Stimulated activated CD8-positive, alpha-beta memory T cell treated with anti-CD3 and anti-CD28 coated beads, Interleukin-2, amount 100 ng/mL, for 48 hours (primary cell): ENCODE measurements at places on chromosomes 6 and 20.

GRCh38 chr6:85506441-85507093 lies 56.7 kb downstream of the NT5E start:
- DNase-seq, result no peak

GRCh38 chr6:52538252-52538900 lies 38.5 kb downstream of the TRAM2 start:
- DNase-seq, result no peak

- DNase-seq, result no peak
These were observed 66.5 kb downstream of the NOX3 start for GRCh38 chr6:155389130-155389529.

GRCh38 chr6:38445925-38446324 lies 193.8 kb downstream of the BTBD9 start:
- DNase-seq, result no peak

DNA sequence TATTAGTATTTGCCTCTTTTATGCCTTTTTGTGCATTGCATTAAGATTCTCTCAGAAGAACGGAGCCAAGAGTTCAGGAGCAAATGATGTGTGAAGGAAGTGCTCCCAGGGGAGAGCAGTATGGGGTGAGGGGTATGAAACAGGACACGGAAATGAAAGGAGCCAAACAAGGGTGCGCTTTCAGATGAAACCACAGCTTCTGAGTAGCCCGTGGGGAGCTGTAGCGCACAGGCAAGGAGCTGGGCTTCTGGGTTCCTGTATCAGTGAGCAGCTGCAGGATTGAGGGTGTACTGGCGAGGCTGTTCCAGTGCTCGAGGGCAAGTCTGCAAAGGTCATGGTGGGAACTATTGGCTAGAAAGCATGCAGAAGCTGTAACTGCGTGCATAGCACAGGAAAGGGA lies 25.4 kb downstream of the ANKEF1 start:
- no peak for DNase-seq

DNA sequence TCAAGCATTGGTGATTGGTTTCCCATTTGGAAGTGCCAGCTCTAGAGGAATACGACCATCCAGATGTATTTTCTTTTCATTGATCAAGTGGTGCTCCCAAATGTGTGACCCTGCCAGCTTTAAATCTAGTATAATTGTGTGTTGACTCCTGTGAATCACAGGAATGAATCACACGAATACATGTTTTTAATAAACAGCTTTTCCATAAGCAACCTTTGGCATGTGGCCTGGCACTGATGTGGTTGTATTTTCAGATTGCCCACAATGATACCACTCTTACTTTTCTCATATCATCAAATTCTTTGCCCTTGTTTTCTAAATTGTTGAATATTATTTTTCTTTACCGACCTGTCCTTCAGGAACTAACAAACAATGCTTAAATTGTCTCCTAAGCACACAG lies 367 bp downstream of the GSTA3 start:
- DNase-seq, result no peak

DNA sequence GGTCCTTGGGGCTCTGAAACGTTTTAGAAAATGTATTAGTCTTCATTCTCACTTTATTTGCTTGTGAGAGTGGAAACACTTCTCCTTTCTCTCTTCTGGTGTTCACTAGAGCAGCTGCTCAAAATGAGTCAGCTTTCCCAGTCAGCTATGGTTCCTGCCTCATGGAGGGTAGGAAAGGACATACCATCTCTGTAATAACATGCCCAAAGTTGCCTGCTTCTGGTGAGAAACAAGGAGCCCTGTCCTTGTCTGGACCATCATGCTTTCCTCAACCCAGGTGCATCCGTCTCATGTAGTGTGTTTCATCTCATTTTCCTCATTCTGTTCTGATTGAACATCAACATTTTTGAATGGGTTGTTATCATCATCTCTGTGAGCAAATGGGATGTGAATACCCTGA lies 17.1 kb upstream of the TINAG start:
- no peak for DNase-seq

DNA sequence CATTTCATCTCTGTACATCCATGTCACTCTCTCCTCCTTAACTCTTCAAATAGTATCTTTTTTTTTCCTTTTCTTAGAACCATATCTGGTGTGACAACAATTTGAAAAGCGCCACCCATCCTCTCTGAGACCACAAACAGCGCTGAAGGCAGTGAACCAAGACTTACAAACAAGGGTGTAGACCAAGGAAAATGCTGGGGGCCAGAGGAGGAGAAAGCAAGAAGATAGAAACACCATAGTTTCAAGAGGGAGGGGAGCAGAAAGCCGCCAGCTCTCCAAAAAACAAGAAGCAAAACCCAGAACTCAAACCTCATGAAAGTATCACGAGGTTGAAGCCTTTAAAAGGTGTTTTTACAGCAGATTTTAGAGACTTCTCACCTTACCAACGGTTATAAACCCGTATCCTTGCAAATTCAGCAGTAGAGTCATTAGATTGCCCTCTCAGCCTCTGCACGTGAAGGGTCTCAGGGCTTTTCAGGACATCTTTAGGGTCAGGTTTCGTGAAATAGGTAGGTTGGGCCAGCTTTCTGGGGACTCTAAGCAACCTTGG lies 13.3 kb upstream of the RIPOR2 start:
- DNase-seq, result no peak

GRCh38 chr6:154962753-154963152 lies 32.4 kb upstream of the TIAM2 start:
- DNase-seq, result no peak

- DNase-seq, result no peak
These were observed 378.7 kb upstream of the HSF2 start for GRCh38 chr6:122020588-122021264.

DNA sequence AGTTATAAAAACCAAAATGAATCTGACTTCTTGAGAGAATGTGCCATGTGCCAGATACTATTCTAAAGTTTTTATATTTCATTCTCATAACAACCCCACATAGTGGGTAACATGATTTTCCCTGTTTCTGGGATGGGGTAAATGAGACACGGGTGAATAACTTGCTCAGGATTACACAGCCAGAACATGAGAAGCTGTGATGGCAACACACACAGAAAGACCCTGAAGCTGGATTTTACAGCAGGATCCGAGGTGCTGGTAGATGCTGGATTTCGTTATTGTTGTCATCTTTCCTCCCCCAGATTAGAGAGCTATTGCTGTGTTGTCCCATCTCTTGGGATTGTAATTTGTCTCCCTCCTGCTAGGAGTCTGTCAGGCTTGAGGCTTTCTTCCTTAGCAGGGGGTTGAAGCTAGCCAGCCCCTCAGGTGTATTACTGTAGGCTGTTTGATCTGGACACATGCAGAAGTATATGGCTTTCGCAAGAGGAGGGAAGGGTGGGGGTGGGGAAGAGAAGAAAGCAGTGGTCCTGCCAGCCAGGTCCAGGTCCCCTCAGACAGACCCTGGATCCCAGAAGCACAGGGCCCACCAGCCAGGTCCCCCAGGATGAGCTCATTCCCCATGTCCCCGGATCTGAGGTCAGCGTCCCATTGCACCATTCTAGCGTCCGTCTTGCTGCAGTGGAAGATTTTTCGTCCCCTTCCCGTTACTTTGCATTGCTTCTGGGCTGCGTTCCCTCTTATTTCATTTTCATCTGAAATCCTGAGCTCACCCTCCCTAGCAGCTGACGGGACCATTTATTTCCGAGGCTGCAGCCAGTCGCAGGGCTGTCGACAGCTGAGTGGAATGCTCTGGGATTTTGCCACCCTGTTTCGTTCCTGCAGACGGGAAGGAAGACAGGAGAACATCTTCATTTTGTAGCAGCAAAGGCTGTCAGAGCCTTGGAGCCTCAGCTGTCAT lies 7.3 kb upstream of the KCNG1 start:
- DNase-seq, result no peak

- DNase-seq, result no peak
These were observed 7.1 kb downstream of the SPINT3 start for GRCh38 chr20:45508068-45508886.

GRCh38 chr6:31898383-31899011 lies 999 bp upstream of the EHMT2 start:
- no peak for DNase-seq

- DNase-seq, result no peak
These were observed 85.4 kb downstream of the THBS2 start for GRCh38 chr6:169168302-169168630.

DNA sequence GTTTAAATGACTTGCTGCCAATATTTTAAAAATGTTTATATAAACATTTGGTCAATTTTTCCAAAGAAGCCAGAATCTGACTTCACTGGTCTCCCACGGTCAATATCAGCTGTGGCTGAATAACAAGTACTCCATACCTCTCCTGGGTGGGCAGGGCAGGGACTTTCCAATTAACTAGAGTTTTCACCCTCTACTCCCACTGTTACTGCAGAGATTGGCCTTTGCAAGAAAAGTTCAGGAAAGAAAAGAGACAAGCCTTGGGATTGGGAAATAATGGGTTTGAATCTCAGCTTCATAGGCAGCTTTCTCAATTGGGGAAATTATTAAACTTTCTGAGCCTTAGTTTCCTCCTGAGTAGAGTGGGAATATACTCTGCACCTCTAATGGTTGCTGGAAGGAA lies 236.9 kb downstream of the PRL start:
- no peak for DNase-seq

- no peak for DNase-seq
These were observed 487.5 kb downstream of the EPM2A start for GRCh38 chr6:145247692-145248419.

DNA sequence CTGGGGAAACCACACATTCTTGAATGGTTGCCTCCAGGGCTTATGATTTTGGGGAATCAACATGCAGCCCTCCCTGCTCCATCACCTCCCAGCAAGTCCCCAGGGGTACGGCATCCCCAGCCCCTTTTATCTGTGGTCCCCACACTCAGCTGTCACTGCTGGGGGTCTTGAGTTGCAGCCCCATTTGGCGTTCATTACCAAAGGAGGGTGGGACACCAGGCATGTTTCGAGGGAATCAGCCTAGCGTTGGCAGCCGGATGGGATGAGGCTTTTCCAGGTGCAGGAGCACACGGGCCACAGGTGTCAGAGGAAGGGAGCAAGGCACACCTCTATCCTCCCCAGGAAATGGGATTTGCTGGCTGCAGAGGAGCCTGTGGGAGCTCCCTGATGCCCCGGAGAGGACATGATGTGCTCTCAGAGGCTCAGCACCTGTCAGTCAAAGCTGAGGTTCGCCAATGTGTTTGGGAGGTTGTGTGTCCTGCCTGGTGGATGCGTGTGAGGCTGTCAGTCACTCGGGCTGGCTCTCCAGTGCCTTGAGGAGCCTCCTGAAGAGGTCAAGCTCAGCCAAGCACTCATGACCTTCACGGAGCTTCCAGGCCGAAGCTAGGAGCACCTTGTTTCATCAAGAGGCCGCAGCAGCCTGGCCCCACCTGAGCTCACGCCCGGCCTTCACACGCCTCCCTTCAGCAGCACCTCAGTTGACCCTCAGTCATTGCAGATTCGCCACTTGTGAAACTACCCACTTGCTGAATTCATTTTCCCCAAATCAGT lies 95.0 kb downstream of the ERMARD start:
- DNase-seq, result no peak

GRCh38 chr20:14595051-14595450 lies 257.6 kb upstream of the FLRT3 start:
- no peak for DNase-seq
